GM23338 (cell line): ENCODE measurements at places on chromosomes 1 and 21.
A peak's percentile ranks its signal among the peaks of the same experiment; 100 is the strongest.

- DNase-seq, result no peak
These were observed 8.3 kb upstream of the EPB41 start for GRCh38 chr1:28905921-28906666.

DNA sequence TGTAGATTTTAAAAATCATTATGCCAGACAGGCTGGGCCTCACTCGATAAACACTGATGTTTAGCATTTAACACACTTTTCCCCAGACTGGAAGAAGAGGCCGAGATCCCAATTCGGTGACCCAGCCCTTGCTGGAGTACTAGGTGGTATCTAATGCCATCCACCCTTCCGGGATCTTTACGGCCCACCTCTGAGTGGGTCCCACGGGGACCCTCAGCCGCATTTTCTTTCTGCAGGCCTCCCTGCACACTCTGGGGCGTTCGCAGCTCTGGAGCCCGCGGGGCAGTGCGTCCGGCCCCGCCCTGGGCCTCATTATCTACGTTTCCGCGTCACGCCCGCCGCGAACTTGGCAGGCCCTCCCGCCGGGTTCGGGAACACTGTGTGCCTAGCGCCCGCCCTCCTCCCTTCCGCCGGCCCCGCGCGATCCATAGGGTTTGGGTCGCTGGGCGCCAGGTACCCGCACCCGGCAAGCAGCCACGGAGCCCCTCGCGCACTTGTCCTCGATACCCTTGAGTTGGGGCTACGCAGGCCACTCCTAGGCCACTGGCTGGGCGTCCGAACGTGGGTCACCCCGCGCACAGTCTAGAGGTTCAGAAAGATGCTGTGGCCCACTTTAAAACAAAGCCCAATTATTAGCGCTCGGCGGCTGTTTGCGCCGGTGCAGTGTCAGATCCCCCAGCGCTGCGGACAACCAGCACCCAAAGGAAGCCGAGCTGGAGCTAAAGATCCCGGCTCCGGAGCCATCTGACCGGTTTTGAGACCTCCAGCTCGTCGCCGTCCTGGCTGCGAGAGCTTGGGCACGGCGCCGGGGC, 950 bp upstream of the EVA1C start:
- peak; percentile 74 for DNase-seq

GRCh38 chr1:207837673-207838072, 73.3 kb downstream of the CD34 start:
- no peak for DNase-seq

GRCh38 chr1:45035631-45036301, 23.7 kb downstream of the UROD start:
- DNase-seq, result no peak

GRCh38 chr1:213221209-213221608, 170.2 kb downstream of the RPS6KC1 start:
- DNase-seq, result no peak

- no peak for DNase-seq
These were observed 228.0 kb downstream of the RYR2 start for GRCh38 chr1:237269938-237270337.

- DNase-seq, result no peak
These were observed 285.7 kb downstream of the TM2D1 start for GRCh38 chr1:61439234-61439633.

DNA sequence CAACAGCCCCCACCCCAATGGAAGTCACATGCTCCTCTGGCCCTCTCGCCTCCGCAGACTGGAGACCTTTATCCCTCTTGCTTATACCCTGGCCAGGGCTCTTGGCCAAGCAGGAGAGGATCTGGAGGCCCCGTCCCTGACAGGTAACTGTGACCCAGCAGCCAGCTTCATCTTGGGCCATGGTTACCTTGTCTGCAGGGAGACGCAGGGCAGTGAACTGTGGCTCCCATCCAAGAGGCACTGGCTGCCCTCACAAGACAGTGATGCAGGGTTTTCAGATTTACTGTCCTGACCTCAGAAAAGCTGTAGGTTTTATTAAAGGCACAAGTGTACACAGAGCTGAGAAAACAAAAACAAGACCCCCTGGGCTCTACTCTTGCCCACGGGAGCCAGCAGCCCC, 96.7 kb upstream of the KLHDC7A start:
- no peak for DNase-seq

- DNase-seq, result peak; percentile 78
These were observed 423.5 kb upstream of the PROX1 start for GRCh38 chr1:213564215-213564659.

GRCh38 chr1:87278825-87279535, 49.7 kb upstream of the LMO4 start:
- no peak for DNase-seq

- no peak for DNase-seq
These were observed 144.6 kb downstream of the PGBD5 start for GRCh38 chr1:230281556-230281955.

DNA sequence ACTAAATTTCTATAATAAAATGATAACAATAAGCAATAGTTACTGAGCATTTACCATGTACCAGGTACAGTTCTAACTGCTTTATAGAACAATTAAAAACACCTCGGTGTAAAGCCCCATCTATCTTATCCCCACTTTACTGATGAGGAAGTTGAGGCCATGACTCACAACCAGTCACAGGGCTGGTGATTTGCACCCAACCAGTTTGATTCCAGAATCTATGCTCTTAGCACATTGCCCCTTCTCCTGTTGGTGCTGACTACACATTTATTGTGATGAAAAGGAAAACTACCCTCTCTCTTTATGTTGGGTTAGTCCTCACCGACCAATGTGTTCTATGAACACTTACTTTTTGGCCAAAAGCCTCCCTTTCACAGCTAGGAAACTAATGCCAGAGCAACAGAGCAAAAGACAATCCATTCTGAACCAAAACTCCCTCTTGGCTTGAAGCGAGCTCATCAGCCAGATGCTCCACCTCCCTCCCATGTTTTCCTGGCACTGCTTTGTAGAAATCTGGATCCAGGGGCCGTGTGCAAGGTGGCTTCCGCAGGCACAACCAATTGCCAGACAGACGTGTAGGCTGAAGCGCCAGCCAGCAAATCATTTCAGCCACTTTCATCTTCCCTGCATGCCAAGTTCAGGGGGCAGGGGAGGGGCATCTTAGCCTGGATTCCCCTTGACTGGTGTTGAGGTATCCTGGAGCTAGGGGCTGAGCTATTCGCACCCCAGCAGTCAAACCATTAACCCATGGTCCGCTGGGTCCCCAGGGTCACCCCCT, 32.0 kb upstream of the SLC30A1 start:
- DNase-seq, result no peak

- no peak for DNase-seq
These were observed 7.2 kb downstream of the CAP1 start for GRCh38 chr1:40047769-40048168.

DNA sequence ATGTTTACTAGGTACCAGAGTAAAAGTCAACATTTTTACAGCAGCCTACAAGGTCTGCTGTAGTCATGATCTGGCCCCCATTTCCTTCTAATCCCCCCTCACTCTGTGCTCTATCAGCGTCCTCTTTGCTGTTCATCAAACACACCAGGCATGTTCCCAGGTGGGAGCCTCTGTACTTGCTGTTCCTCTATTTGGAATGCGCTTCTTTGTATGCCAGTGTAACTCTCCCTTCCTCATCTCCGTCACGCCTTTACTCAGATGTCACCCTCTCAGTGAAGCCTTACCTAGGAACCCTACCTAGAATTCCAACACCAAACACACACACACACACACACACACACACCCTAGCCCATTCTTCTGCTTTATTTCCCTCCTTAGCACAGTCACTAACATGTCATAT, 21.0 kb downstream of the TP53BP2 start:
- DNase-seq, result no peak

DNA sequence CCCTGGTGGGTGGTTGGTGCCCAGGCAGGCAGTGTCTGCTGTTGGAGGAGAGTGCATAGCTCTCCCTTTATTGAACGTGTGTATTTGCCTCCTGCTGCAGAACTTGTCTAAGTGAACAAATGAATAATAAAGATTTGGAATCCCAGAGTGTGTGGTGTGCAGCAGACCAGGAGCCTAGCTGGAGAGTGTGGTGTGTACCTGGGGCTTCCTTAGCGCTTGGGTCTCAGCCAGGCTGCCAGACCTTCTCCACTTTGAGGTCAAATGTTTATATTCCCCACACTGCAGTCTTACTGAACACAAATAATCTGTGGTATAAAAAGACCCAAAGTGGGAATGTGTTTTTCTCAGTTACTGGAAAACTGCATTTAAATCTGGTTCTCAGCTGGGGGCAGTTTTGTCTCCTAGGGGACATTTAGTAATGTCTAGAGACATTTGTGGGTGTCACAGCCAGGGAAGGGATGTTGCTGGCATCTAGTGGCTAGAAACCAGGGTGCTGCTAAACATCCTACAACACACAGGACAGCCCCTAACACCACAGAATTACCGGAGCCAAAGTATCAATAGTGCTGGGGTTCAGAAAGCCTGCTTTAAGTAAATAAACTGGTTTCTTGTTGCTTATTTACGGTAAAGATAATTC, 23.6 kb downstream of the SLC37A1 start:
- no peak for DNase-seq

DNA sequence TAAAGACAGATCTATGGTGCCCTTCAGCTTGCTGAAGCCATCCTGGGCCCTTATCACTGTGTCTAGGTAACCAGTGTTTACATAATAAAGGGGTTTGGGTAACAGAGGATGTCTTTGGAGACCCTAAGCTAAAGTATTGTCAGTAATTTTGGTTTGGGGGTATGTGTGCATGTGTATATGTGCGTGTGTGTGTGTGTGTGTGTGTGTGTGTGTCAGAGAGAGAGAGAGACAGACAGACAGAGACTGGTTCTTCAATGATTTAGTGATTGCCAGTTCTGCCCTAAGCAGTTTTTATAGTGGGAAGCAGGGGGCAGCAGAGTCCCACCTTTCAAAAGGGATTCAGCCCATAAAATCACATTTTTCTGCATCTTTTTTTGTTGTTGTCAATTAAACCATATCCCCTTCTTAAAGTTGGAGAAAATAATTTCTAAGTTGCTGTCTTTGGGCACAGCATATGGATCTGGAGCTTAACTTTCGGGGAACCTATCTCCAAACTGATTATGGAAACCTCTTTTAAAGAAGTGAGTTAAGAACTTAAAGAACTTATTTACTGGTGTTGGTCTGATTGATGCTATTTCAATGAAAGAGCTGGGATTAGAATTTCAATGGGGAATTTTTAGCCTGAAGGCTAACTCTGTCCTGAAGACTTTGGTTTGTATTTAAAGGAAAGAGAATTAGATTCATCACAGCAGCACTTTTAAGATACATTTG, 51.1 kb downstream of the ZNF326 start:
- DNase-seq, result peak; percentile 67

- no peak for DNase-seq
These were observed 6.4 kb upstream of the MCOLN3 start for GRCh38 chr1:85054664-85055063.

- no peak for DNase-seq
These were observed 6.3 kb upstream of the TPRG1L start for GRCh38 chr1:3618531-3618880.

- DNase-seq, result no peak
These were observed 2.3 kb downstream of the OR14K1 start for GRCh38 chr1:247740721-247741120.

DNA sequence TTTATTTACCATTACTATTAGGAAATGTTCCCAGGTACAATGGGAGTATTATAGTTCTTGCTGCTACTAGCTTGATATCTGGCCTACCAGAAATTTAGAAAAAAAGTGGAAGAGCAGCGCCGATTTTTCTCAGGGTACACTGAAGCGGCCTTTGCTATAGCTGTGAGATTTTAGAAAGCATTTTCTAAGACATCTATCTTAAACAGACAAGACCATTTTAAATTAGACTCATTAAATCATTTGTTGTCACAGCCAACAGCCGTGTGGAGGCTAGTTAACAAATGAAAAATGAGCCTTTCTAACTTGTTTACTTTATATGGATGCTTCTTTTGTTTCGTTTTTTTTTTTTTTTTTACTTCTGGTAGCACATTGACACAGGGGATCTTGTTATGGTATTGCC, 183.2 kb upstream of the ZRANB2 start:
- DNase-seq, result no peak

- no peak for DNase-seq
These were observed 104.7 kb upstream of the RGS18 start for GRCh38 chr1:192053531-192053971.

GRCh38 chr1:46110521-46110920, 21.9 kb downstream of the PIK3R3 start:
- no peak for DNase-seq

DNA sequence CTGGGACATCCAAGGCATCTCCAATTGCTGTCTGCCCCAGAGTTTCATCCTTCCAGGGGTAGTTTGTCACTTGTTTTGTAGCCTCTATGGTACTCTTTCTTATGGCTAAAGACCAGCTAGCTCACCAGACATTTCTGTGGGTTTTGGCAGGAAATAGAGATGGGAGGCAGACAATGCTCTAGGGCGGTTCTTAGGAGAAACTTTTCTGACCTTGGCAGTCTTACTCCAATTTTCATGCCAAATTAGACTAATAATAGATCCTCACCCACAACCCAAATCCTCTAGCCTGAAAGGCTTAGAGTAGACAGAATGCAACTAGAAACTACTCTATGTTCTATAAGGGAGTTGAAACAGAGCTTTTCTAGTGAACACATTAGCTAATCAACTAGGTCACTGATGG, 69.8 kb downstream of the LRIG2 start:
- no peak for DNase-seq

- DNase-seq, result peak; percentile 39
These were observed 3.0 kb upstream of the SYT6 start for GRCh38 chr1:114156538-114157274.

- DNase-seq, result no peak
These were observed 38.9 kb downstream of the CCDC18 start for GRCh38 chr1:93219443-93219842.

- no peak for DNase-seq
These were observed 247.1 kb upstream of the RAB4A start for GRCh38 chr1:229023651-229024300.

GRCh38 chr1:29756085-29756484, 519.8 kb downstream of the PTPRU start:
- no peak for DNase-seq

DNA sequence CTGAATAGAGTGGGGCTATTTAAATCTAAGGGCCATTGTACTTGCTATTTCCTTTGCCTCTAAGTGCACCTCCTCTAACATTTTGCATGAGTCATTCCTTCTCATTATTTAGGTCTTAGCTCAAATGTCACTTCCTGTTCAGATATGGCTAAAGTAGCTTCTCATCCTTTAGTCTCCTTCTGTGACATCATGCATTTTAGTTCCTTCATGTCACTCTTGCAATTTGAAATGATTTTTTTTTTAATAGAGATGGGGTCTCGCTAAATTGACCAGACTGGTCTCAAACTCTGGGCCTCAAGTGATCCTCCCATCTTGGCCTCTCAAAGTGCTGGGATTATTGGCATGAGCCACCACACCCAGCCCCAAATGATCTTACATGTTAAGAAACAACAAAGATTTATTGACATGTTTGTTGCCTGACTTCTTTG, 6.6 kb downstream of the TBX19 start:
- no peak for DNase-seq

GRCh38 chr1:48105165-48105564, 108.0 kb upstream of the TRABD2B start:
- peak; percentile 15 for DNase-seq

DNA sequence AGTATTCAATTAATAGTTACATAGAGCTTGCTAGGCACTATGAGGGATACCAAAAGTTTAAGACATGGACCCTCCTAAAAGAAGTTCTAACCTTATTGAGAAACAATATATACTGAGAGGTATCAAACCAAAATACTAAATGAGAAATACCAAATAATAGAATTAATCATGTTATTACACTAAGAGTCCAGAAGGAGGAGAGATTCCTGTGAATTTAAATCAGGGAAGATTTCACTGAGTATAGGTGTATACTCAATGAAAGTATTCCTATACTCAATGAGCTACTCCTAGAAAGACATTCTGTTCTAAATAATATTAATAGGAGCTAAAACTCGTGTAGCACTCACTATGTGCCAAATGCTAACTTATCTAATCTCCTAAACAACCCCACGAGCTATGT, 9.4 kb downstream of the CR1L start:
- peak; percentile 19 for DNase-seq

GRCh38 chr1:176558561-176558960, 95.6 kb downstream of the PAPPA2 start:
- no peak for DNase-seq
